HuH-7 (cell line): ENCODE measurements at places on chromosomes 2 and 18.

GRCh38 chr2:186065491-186065890 is 326.9 kb downstream of the FSIP2 start:
- no peak for DNase-seq

- no peak for DNase-seq
Observed at GRCh38 chr2:202278036-202278760, 12.6 kb downstream of the NOP58 start.

- DNase-seq: no peak
Observed at GRCh38 chr2:55885127-55885943, 38.2 kb downstream of the EFEMP1 start.

DNA sequence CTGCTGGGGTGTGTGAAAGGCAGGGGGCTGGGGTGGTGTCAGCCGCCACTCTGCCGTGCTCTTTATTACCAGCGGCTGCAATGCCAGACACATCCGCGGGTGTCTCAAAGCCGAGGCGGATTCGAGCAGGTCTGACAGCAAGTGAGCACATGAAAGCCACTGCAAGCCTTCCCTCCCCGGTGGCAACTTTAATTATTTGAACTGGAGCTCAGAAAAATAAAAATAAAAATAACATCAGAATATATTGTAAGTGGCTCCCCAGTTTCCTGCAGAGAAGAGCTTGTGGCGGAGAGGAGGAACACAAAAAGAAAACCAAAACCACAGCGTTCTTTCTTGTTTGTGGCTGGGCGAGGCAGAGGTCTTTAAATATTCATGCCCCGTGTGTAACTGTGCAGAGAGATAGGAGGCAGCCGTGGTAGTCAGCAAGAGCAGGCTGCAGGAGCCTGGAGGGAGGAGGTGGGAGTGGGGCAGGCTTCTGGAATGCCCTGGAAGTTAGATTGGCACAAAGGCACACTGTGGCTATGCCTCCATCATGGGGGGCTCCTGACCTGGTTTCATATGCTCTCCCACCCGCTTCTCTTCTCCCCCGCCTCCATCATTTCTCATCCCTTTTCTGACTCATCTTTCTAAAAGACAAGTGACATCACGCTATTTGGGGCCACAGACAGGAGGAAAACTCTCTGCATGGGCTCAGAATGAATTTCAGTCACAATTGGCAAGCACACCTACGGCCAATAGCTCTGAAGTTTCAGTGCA is 199.8 kb downstream of the CLIP4 start:
- no peak for DNase-seq

GRCh38 chr18:48038636-48039035 is 108.2 kb upstream of the SMAD2 start:
- DNase-seq: no peak

GRCh38 chr2:206562375-206562774 is 79.9 kb upstream of the FAM237A start:
- DNase-seq: no peak

GRCh38 chr2:95402370-95403203 is at the start of gene FAHD2A:
Gene FAHD2A (plus strand): TSS chr2:95402708. CDS start chr2:95405559, 2,851 bp downstream.
- peak; percentile 98 for DNase-seq

DNA sequence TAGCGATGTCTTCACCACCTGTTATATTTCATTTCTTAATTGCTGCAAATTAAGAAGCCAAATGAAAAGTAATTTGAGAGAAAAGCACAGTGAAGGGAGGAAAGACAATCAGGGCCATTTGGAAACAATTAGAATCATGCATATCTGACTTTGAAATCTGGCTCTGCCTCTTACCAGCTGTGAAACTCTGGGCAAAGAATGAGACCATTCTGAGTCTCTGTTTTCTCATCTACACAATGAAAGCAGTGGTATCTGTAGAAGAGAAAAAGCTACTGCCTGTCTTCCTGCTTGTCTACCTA is 334.5 kb upstream of the CYRIA start:
- DNase-seq: no peak

GRCh38 chr2:159539701-159540100 is 76.6 kb downstream of the BAZ2B start:
- no peak for DNase-seq

- no peak for DNase-seq
Observed at GRCh38 chr2:195636890-195637289, 20.1 kb upstream of the SLC39A10 start.

GRCh38 chr2:28408764-28409599 is 16.3 kb downstream of the FOSL2 start:
- DNase-seq: no peak

DNA sequence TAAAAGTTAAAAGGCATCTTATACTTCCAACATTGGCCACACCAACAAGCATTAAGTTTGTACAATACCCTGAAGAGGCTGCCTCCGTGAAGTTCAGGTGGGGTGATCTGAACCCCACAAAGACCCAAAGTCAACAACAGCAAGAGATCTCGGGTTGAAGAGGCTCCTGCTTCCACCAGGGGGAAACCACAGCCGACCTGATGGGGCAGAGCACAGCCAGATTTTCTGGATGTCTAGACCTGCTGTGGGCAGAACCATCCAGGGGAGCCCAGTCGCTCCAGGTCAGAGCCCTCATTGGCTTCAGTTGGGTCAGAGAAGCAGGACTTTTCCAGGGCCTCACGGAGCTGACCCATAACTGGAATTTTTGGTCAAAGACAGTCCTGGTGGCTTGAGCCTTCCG is 66.5 kb upstream of the ACKR3 start:
- no peak for DNase-seq

GRCh38 chr18:36451454-36452251 is 154.1 kb downstream of the FHOD3 start:
- DNase-seq: no peak

DNA sequence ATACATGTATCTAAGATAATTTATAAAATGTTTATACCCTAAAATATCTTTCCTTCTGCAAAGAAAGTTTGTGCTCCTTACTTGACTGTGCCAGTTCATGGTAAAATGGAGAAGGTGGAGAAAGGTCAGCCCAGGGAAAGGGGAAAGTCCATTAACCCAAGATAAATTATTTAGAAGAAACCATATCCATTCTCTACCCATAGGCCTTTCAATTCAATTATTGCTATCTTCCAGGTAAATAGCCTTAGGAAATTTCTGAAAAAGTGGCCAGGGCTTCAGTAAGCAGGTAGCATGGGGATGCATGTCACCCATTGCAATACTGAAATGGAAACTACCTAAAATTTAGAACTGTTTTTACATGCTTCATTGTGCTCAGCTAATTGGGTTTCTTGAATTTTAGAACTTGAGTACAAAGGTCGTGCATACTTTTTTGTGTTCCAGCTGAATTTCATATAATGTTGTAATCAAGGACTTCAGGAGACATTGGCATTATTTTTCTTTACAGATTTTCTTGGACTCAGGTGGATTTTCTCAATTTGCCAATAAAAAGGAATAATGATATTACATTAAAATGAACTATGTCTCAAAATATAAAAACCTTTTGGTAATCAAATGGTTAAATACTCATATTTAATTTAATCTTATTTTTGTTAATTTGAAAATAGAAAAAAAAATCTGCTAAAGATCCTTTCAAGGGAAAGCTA is 124.9 kb downstream of the CSRNP3 start:
- no peak for DNase-seq

GRCh38 chr18:47254341-47254939 is 3.0 kb upstream of the SKOR2 start:
- DNase-seq: peak; percentile 58
